ENCODE measurements at places on chromosomes 3 and 15. TPM values are rescaled to one million over a fixed set of nuclear protein-coding genes. Genes with fewer than 3 reads are reported as not detected.

- DNase-seq, result no peak
These were observed 14.2 kb downstream of the EIF4E3 start for GRCh38 chr3:71710906-71711494.

The NR2E3 gene
- 2.9 TPM for total RNA-seq

- DNase-seq, result peak; percentile 40
These were observed 77.9 kb upstream of the IGSF10 start for GRCh38 chr3:151538456-151539393.

- DNase-seq, result no peak
These were observed 50.6 kb upstream of the TBC1D23 start for GRCh38 chr3:100209948-100210771.

DNA sequence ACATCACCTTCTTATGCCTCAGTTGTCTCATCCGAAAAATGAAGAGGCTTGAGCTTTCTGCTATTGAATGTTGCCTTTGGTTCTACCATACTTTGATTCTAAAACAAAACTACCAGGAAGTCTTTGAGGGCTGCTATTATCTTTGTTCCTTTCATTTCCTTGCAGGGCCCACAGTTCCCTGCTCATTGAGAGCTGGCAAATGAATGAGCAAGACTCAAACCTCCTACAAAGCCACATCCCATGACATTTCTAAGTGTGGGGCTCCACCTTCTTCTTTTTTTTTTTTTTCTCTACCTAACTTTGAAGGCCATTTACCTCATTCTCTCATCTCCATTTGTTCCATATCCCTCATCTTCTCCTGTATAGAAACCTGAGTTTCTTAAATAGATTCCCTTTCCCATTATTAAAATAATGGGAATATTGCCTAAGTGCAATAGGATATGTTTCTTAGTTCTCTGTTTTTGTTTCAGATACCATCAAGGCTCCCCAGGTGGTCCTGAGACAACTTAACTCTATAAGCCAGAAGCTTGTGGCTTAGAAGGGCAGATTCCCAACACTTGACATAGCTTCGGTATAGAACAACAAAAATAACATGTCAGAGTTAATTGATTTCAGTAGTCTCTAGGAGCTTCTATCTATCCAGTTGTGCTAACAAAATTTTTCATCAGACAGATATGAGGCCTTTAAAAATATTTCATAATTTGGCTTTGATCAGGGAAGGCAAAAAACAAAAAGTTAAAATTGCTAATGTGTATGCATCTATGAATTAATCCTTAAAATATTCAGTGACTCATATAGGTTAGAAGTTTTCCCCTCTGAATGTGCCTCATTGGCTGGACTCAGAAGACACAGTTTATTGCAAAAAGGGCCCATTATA is 951.6 kb downstream of the TUSC7 start:
- DNase-seq, result no peak

GRCh38 chr3:149647812-149648211 is 10.0 kb downstream of the WWTR1 start:
- no peak for DNase-seq

The KCNMB2 gene
- total RNA-seq, result not detected

GRCh38 chr3:105473521-105474223 is 107.0 kb downstream of the ALCAM start:
- no peak for DNase-seq

The CKMT1B gene
- total RNA-seq, result not detected

The GOLGA6L7 gene
- total RNA-seq, result not detected

The ATP8B4 gene
- total RNA-seq, result 28.3 TPM

The TMEM40 gene
- total RNA-seq, result 0.33 TPM

The CCR8 gene
- total RNA-seq, result not detected

The SNX22 gene
- total RNA-seq, result 0.48 TPM

The CDC25A gene
- total RNA-seq, result 1.3 TPM

DNA sequence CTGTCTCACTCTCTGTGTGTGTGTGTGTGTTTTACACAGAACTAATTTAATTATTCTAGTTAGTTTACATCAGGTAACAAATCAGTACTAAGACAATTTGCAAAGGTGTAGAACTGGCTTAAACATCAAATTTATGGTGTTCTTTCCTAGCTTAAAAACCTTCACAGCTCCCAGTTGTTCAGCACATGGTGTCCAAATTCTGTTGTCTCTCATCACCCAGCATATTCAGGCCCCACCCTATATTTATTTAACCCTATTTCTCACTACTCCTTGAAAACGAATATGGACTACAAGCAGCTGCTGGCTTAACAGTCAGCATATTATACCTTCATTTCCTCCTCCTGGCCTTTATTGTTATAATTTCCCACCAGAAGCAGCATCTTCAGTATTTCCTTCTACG is 1.2 kb downstream of the IL20RB start:
- DNase-seq, result no peak

- no peak for DNase-seq
These were observed 64.8 kb downstream of the OSTN start for GRCh38 chr3:191263850-191264249.

The SCAANT1 gene
- not detected for total RNA-seq

The FOXL2NB gene
- total RNA-seq, result 0.33 TPM

DNA sequence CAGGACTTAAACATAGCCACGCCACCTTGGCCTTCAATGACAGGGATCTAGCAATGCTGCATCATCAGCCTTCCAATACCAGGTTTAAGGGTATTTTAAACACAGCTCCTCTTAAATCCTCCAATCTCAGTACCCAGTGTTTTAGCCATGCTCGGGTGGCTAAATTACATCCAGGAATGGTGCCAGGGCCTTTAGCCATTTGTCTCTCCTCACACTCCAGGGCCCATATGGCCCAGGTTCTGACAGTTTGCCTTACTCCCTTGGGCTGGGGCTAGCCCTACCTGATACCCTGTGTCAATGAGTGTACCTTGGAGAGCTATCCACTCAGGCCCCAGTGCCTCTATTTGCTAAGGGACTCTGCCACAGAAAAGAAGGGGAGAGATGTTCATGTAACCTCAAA is 29.4 kb downstream of the ZNF589 start:
- no peak for DNase-seq

GRCh38 chr15:96019114-96019513 is 311.4 kb upstream of the NR2F2 start:
- no peak for DNase-seq
